ENCODE measurements at places on chromosomes 4 and X. TPM values are rescaled to one million over a fixed set of nuclear protein-coding genes. Genes with fewer than 3 reads are reported as not detected.

GRCh38 chrX:42710452-42710851 lies 67.5 kb downstream of the PPP1R2C start:
- DNase-seq = no peak

GRCh38 chr4:172780566-172781081 lies 388.0 kb upstream of the GALNT7 start:
- DNase-seq = no peak

DNA sequence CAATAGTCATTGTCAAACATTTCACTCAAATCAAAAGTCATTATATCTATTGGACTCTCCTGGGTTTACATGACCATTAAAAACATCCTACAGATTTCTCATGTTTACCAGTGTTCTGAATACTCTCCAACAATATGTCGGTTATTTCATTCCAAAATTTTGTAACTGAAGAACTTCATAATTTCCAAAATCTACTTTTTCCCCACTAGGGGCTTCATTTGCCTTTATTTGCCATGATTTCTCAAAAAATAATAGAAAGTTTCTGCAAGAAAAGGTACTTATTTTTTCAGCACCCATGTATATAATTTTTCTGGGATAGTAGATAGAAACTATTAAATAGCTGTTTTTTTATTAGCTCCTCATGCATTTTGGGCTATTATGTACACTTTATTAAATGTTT lies 49.0 kb downstream of the PRDM5 start:
- no peak for DNase-seq

- no peak for DNase-seq
Measured at GRCh38 chr4:156673483-156673882, 298.1 kb downstream of the PDGFC start.

DNA sequence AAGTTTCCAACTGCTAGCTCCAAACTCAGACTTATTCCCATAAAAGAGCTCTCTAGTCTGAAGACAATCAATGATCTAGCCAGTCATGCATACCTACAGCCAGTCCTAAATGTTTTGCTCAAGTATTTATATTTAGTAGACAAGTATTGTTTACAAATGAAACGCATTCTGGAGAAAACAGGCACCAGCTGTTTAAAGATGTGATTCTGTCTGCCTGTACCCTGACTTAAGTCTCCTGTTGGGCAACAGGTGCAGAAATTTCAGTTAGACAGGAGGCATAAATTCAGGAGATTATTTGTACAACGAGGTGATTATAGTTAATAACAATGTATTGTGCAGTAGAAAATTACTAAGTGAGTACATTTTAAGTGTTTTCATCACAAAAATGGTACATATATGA lies 28.9 kb downstream of the LNX1 start:
- DNase-seq = no peak

DNA sequence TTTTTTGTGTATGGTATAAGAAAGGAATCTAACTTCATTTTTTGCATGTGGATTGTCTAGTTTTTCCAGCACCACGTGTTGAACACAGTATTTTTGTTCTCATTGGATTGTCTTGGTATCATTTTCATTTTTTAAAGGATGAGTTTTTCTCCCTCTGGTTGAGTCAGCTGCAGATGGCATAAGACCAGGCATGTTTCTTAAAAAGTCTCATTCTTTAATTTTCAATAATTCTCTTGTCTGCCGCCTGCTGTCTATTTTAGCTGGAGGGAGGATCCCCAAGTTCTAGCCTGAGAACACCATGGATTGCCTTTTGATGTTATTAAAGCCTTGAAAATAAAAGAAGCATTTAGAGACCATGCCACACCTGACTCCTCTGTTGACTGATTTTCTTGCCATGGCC lies 263.8 kb downstream of the ARHGAP24 start:
- no peak for DNase-seq

- DNase-seq = no peak
Measured at GRCh38 chr4:1166509-1167243, 5.7 kb downstream of the SPON2 start.

DNA sequence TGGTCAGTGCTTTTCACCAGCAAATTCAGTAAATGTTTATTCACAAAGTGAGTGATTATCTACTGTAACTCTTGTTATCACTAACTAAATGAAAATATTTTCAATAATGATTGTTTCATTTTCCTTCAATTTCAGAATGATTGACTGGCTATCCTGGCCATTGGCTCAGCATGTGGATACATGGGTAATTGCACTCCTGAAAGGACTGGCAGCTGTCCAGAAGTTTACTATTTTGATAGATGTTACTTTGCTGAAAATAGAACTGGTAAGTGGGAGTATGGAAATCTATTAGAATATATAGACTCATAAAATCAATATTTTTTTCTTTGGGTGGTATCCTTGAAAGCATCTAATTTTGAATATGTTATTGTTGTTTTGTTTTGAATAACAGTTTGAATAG lies 10.9 kb downstream of the USP38 start:
- DNase-seq = no peak

DNA sequence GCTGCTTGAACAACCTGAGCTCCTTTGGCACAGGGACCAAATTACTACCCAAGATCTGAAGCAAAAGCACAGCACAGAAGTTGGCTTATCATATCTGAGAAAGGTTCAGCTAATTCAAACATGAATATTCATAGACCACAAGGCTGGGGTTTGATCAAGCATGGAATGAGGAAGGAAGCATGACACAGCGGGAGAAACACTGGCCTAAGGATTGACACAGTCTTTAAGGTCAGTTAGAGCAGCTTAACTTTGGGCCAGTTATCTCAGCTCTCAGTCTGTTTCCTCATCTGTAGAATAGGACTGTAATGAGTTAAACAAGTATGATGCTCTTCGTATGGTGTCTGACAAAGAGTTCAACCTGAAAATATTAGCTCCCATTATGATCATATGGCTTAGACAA lies 88.5 kb upstream of the CBR4 start:
- no peak for DNase-seq

DNA sequence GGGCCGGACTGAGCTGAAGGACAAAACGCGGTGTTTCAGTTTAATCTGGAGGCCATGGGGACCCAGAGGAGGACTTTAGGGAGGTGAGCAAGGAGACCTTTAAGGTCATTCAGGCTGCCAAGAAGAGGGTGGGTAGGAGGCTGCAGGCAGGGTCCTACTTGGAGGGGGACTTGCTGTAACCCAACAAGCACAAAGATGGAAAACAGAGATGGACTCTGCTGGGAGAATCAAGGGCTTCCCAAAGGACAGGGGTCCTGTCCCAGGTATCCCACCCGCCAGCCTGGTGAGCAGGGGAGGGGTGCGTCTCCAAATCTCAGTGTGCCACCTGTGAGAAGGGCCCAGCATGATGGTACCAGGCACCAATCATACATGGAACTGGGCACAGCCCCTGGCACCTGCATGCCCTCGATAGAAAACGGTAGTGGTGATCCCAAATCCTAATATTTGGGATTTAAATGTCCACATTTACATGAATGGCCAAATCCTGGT lies 3.9 kb upstream of the HAUS3 start:
- DNase-seq = no peak

DNA sequence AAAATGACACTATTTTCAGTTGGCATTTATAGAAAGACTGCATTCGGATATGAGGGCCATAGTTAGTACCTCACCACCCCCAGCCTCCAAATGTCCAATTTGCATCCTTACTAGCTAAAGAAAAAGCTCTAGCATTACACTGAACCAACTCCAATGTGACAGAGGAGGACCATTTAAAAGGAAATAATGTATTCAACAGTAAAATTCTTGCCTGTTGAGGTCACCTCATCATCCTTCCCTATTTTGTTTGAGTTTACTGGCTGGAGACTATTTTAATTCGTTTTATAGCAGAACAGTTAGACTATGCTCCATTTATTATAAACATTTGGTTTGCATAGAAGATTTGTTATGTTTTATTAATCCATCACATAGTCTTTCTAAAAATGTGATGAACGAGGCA lies 88.2 kb upstream of the PPARGC1A start:
- no peak for DNase-seq

DNA sequence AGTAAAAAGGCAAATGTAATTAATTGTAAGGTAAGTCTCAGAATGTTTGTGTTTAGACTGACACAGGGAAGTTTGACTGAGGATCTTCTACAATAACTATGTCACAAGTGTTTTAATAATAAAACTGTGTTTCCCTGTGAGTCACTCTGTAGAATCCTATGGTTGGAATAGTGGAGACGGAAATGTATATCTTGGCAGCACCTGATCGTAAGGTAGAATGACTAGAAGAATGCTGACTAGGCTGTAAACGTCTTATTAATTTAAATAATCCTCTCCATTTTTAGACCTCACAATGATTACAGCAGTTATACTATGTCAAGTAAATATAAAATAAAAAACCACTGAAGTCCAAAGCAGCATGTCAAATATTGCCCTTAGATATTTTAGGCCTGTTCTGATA lies 266.0 kb downstream of the CCSER1 start:
- no peak for DNase-seq

DNA sequence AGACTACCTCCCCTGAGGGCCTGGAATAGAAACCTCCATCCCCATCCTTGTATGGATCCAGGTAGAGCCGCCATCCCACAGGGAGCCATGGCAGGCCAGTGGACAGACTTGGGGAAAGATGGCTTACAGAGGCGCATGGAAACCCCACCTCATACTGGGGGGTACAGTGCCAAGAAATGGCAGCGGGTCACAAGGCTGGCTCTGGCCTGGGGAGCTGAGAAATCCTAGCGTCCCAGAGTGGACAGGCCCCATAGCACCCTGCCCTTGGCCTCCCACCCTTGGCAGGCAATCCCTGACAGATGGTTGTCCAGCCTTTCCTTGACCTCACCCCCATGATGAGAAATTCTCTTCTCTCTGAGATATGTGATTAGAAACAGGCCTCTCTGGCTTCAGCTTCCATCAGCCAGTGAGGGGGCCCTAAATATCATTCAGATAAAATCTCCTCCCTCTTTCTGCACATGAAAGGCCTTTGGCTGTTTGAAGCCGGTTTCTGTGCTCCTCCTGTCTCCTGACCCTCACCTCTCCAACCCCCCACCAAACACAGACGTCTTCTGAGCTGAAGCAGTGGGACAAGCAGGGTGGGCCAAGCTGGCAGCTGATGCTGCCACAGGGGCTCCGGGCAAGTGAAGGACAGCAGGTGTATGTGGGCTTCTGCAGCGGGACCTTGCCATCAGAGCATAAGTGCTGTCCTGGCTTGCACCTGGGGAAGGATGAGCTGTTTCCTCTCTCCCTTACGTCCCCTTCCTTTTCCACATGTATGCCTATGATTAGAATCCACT lies 204.4 kb upstream of the MAMLD1 start:
- no peak for DNase-seq

- DNase-seq = no peak
Measured at GRCh38 chrX:51334276-51334675, 1.7 kb downstream of the NUDT10 start.

- DNase-seq = no peak
Measured at GRCh38 chr4:9970399-9971011, 50.8 kb downstream of the SLC2A9 start.

GRCh38 chr4:100016191-100016590 lies 66.1 kb upstream of the H2AZ1 start:
- DNase-seq = no peak

DNA sequence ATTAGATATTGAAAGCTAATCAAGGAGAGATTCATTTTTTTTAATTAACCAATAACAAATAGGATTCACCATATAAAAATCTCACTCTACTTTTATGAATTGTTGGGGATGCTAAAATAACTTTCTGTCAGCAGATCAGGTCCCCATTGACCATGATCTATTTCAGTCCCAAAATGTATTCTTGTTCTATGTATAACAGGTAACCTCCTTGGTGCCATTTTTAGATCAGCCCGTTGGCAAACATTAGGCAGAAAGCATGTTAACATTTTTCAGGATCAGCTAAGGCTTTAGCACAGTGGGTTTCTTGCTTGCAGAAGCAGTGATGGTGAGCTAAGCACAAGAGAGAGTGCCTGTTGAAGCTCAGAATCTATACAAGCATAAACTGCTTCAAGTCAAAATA lies 40.8 kb upstream of the COX7B2 start:
- DNase-seq = no peak

DNA sequence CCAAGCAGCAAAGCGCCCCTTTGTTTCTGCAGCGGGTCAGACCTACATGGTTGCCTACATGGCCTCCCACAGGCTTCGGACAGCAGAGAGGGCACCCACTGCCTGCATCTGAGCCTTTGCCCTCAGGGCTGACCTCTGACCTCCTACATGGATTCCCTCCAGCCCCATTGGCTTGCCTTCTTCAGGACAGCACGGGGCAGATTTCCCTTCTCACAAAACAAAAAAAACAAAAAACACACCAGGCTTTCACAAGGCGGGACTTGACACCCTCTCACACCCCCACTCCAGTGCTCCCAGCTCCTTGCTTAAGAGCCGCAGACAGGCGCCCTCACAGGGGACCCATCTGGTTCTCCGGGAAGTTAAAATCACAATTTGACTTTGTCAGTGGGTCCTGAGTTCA lies 32.9 kb downstream of the ZFYVE28 start:
- DNase-seq = no peak

- no peak for DNase-seq
Measured at GRCh38 chrX:10741550-10741949, 121.2 kb upstream of the MID1 start.

DNA sequence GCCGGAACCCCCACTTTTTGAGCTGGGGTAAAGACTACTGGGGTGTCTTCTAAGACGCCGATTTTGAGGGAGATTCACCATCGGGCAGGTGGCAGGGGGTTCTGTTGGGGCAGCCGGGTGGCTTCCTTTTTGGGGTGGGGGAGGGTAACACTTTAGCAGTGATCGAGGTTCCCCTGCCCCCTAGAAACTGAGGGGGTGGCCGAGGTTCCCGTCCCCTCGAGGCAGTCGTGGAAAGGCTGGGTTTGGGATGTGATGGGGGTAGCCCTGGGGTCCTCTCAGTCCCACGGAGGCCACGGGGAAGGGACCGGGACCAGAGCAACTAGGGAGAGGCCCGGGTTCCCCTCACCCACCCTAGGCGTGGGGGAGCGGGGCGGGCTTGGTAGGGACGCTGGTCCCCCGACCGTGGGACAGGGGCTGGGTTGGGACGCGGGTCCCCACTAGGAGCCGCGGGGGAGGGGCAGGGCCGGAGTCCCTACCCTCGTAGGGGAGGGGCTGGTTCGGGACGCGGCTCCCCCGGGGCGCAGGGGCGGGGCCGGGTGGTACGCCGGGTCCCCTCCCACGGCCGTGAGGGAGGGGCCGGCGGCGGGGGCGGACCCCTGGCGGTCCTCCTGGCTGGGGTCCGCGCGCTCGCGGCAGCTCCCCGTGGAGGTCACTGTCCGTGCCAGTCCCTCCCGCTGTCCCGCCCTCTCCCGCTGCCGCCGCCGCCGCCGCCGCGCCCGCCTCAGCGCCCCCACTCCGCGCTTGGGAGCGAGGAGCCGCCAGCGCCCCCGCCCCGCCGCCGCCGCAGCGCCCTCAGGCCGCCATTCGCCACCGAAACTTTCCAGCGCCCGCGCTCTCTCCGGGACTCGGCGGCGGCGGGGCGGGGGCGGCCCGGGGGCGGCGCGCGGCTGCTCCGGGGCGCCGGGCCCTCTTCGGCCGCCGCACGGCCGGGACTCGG lies at the start of gene TBL1X:
TSS of gene TBL1X (plus strand) at position 624 of the 937 bp plus-strand sequence. CDS start 188,529 bp downstream, outside the sequence.
- DNase-seq = peak; percentile 44

The CENPI gene
- total RNA-seq = 0.43 TPM

The AADAT gene
- total RNA-seq = 1.9 TPM

The ZAR1 gene
- total RNA-seq = not detected

The IL2 gene
- total RNA-seq = 2.6 TPM

The FAAH2 gene
- total RNA-seq = 13.3 TPM

The PRRG1 gene
- total RNA-seq = 3.2 TPM

The RBM47 gene
- 25.7 TPM for total RNA-seq

The TMEM144 gene
- total RNA-seq = 7.5 TPM

The PLP2 gene
- total RNA-seq = 36.0 TPM

The ADH1B gene
- total RNA-seq = 100 TPM

The MAGEB16 gene
- not detected for total RNA-seq

The STARD8 gene
- 3.7 TPM for total RNA-seq

Measured in pancreas (tissue), 10 donors.